Endodermal cell (in vitro differentiated cells): ENCODE measurements at places on chromosomes 13 and 19. TPM values are rescaled to one million over a fixed set of nuclear protein-coding genes. Genes with fewer than 3 reads are reported as not detected.

GRCh38 chr13:112330479-112331381 lies 45.4 kb upstream of the SPACA7 start:
- H3K27me3 ChIP-seq = no peaks in the 10 kb centered on the region
- peak; percentile 57 for DNase-seq
- H3K36me3 ChIP-seq = no peaks in the 10 kb centered on the region
- no peak overlapping the region for H3K27ac ChIP-seq
- no peak overlapping the region for H3K4me3 ChIP-seq

DNA sequence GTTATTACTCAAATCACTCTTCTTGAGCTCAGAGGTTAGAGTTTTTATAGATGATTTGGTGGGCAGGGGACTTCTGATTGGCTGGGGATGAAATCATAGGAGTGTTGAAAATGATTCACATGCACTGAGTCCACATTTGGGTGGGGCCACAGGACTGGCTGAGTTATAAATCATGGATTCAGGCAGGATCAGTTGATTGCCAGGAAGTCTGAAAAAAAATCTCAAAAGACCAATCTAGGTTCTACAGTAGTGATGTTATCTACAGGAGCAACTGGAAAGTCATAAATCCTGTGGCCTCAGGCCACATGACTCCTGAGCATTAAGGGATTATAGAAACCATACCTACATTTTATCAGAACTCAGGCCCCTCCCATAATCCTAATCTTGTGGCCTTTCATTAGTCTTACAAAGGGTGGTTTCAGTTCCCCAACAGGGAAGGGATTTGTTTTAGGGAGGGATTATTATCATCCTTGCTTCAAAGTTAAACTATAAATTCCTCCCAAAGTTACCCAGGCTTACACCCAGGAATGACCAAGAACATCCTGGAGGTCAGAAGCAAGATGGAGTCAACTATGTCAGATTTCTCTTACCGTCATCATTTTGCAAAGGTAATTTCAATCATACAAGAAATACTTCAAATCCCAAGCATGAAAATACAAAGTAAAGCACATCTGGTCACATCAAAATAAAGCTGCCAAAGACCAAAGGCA lies 5.6 kb upstream of the CCDC70 start:
- H3K27me3 ChIP-seq = peaks cover 10% of the 10 kb centered on the region
- no peaks in the 10 kb centered on the region for H3K36me3 ChIP-seq
- no peak overlapping the region for H3K27ac ChIP-seq
- H3K4me3 ChIP-seq = no peak overlapping the region
- no peak for DNase-seq

FFAR3 gene
- total RNA-seq = not detected in 2 replicates

- no peaks in the 10 kb centered on the region for H3K27me3 ChIP-seq
- no peak for DNase-seq
- no peak overlapping the region for H3K4me3 ChIP-seq
- no peaks in the 10 kb centered on the region for H3K36me3 ChIP-seq
- H3K4me1 ChIP-seq = no peaks in the 10 kb centered on the region
- H3K27ac ChIP-seq = peak overlapping the region; percentile 78
Observed at GRCh38 chr13:34816245-34816884, 125.7 kb upstream of the NBEA start.

OR10H1 gene
- not detected in 3 replicates for total RNA-seq
